ENCODE measurements at places on chromosomes 2 and 18. TPM values are rescaled to one million over a fixed set of nuclear protein-coding genes. Genes with fewer than 3 reads are reported as not detected.

GRCh38 chr2:222309766-222310165 lies 11.0 kb upstream of the PAX3 start:
- DNase-seq = no peak

DNA sequence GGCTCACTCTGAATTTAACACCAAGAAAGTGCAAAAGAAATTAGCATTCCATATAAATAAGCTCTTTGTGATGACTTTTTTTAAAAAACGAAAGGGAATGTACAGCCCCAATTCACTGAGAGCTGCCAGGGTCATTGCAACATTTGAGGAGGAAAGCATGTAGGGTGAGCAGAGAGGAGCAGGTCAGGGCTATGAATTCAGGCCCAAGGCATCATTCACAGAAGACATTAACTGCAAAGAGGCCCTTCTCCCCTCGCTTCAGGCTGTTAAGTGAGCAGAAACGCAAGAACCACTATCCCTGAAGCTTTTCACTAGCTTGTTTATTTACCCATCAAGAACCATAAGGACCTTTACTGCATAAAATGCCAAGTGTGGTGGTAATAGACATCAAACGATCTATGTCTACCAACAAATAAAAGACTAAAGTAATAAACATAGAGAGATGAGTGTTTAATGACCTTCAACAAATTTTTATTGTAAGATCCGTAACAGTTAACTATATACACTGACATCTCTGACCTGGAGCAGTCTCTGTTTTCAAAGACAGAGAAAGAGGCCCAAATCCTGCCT lies 333.1 kb upstream of the HNRNPA3 start:
- no peak for DNase-seq

DNA sequence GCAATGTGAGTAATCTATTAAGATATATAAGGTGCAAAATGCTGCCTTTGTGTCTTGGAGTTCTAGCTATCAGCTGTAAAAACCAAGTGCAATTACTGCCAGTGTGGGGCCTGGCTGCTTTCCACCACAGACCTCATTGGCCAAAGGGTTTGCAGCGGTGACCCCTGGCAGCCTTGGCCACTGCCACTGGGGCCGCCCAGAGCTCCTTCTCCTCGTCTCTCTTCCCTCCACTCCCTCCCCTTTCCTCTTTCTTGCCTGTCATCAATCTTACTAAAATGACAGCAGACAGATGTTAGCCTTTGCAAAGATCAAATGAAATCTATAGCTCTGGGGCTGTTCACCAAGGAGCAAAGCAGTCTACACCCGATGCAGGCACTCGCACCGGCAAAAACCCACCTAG lies 986.3 kb downstream of the BCL11A start:
- no peak for DNase-seq

GRCh38 chr2:48249025-48249424 lies 280.9 kb upstream of the STON1 start:
- no peak for DNase-seq

DNA sequence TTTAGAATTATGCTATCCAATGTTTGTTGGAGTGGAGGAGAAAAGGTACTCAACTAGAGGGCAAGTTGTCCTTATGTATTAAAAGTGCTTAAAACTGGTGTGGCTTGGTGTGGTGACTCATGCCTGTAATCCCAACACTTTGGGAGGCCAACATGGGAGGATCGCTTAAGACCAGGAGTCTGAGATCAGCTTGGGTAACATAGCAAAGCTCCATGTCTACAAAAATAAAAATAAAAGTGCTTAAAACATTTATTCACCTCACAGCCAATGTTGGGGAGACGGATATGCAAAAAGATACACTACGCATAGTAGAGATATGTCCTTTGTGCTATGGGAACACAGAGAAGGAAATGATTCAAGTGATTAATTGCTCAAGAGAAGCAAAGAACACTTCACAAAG lies 19.3 kb upstream of the TNFAIP6 start:
- no peak for DNase-seq

DNA sequence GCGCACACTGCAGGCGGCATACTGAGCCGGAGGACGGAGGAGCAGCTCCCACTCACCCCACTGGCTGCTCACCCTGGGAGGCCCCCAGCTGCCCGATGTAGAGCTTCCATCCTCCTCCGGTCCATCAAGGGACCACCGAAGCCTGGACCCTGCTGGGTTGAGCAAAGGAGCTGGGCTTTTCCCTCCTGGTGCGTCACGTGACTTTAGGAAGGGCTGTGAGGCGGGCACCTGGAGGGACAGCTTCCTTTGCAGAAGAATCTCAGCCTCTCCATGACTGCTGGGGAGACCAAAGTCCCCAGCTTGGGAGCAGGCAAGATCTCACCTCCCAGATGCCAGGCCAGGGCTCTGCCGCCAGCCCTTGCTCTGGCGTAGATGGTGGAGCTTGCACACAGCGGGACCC lies 102.7 kb downstream of the TWIST2 start:
- no peak for DNase-seq

DNA sequence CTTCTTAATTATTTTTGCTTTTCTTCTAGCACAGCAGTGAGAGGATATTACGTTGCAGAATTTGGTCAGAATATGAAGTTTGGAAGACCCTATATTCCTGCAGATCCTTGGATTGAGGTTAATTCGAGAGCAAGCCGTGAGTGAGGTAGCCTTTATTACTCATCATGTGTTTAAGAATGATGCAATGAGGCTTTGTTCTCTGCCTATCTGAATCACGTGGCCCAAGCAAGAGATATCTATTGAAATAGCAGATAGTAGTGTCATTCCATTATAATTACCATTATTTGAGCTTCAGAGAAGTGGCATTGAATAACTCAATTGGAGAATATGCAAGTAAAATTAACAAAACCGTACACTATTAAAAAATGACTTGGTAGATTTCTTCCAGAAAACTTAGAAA lies 641.1 kb downstream of the TMEM182 start:
- DNase-seq = no peak

Gene RSAD2
- total RNA-seq = under 0.01 TPM

All from epithelial cell of proximal tubule (primary cell).